ENCODE measurements at places on chromosomes 12 and 14.

GRCh38 chr14:105241641-105242040 is 6.7 kb upstream of the BTBD6 start:
- DNase-seq = no peak

GRCh38 chr12:26226629-26227360 is 31.4 kb downstream of the SSPN start:
- no peak for DNase-seq

GRCh38 chr12:95755261-95755865 is 35.2 kb downstream of the NTN4 start:
- DNase-seq = no peak

GRCh38 chr12:11486623-11487444 is 91.5 kb upstream of the PRB2 start:
- no peak for DNase-seq

GRCh38 chr14:69591317-69591716 is 16.6 kb upstream of the CCDC177 start:
- no peak for DNase-seq

- DNase-seq = no peak
Observed at GRCh38 chr14:67269298-67270060, 28.2 kb downstream of the PALS1 start.

GRCh38 chr12:24845615-24846014 is 103.3 kb downstream of the BCAT1 start:
- DNase-seq = no peak

- DNase-seq = no peak
Observed at GRCh38 chr14:85118274-85118673, 411.7 kb upstream of the FLRT2 start.

- DNase-seq = no peak
Observed at GRCh38 chr14:106419376-106419965, 893.1 kb downstream of the TMEM121 start.

- no peak for DNase-seq
Observed at GRCh38 chr12:26744697-26745440, 88.1 kb downstream of the ITPR2 start.

- no peak for DNase-seq
Observed at GRCh38 chr14:50985859-50986331, 41.6 kb upstream of the PYGL start.

- DNase-seq = no peak
Observed at GRCh38 chr12:65779946-65780345, 44.3 kb upstream of the HMGA2 start.

DNA sequence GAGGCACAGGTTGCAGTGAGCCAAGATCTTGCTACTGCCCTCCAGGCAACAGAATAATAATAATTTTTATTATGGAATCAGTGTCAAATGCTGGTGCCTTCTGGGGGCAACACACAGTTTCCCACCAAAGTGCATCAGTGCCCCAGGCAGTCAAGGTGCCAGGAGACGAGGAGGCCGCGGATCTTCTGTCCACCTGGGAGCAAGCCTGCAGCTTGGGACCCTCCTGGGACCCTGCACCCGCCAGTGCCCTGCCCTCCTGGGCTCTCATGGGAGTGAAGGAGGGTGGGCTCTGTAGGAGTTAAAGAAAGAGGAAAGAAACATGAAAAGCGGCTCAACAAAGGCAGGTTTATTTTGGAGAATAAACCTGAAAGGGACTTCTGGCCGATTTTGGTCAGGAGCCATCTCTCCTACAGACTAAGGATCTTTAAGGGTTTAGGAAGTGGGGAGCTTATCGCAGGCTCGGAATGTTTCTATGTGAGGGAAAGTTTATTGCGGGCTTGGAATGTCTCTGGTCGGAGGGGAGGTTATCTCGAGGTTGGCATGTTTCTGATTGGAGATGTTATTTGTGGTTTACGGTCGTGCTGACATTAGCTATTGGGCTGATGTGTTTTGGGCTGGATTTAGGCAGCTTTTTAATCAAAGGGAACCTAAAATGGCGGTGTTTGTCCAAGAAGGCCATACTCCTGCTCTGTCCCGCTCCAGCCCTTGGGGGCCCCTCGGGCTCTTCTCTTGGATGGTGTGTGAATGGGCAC is 1.1 kb upstream of the ASPG start:
- DNase-seq = no peak

- DNase-seq = no peak
Observed at GRCh38 chr14:36844443-36845195, 183.0 kb downstream of the PAX9 start.

DNA sequence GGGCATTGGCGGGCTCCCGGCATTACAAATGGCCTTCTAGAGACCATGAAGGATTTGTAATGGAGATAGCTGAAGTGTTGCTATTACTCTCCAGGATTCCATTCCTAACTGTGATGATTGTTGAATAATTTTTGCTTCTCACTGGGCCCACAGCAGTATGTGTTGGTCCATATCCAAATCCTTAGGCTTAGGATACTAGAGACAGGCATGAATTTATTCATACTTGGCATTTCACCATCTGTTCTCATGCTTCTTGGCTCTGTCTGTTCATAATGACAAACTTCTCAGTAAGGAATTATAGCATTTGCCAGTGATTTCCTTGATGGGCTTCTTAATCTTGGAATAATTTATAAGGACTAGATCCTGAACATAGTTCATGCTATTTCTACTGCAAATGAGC is 832.9 kb downstream of the C12orf50 start:
- DNase-seq = no peak

GRCh38 chr14:102187044-102187443 is 47.3 kb downstream of the WDR20 start:
- no peak for DNase-seq

- DNase-seq = no peak
Observed at GRCh38 chr14:64244279-64244678, 49.9 kb downstream of the ESR2 start.

GRCh38 chr12:95126076-95126475 is 52.7 kb upstream of the NR2C1 start:
- DNase-seq = no peak

- no peak for DNase-seq
Observed at GRCh38 chr12:110349514-110350151, 53.9 kb downstream of the ANAPC7 start.

DNA sequence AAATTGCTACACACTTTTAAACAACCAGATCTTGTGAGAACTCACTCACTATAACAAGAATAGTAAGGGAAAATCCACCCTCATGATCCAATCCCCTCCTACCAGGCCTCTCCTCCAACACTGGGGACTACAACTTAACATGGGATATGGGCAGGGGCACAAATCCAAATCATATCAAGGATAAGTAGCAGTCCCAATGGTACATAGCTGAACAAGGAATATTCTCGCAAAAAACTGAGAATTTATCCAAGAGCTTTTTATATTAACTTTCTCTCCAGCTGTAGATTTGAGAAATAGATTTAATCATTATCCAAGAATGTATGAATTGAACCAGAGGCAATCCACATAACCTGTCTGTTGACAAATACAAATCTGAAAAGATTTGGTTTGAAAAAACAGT is 185.2 kb downstream of the TMTC3 start:
- no peak for DNase-seq

- no peak for DNase-seq
Observed at GRCh38 chr14:56630707-56631106, 51.1 kb downstream of the TMEM260 start.

- DNase-seq = no peak
Observed at GRCh38 chr12:4037747-4038312, 164.6 kb upstream of the PARP11 start.

DNA sequence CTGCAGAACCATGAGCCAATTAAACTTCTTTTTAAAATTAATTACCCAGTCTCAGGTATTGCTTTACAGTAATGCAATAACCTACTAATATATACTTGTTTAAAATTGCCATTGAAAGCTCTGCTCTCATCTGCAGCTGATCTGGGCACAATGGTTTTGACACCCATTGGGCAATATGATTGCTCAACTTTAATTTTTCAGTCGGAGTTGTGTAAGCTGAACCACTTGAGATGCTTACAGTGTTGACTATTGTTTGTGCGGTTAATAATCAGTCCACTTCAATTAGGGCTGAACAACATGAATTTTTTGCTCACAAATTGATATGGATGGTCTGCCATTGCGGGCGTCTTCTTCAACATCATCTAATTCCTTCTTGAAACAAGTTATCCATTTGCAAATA is 18.0 kb upstream of the OR4K5 start:
- DNase-seq = no peak

- DNase-seq = peak; percentile 72
Observed at GRCh38 chr14:23483236-23483854, 13.8 kb downstream of the NGDN start.

Measured in nucleus accumbens (tissue), 56 donors.